ELF-1 (cell line): ENCODE measurements at places on chromosomes 1 and 21.
A peak's percentile ranks its signal among the peaks of the same experiment; 100 is the strongest.

- peak; percentile 2 for DNase-seq
These were observed 96.1 kb downstream of the SLC35F3 start for GRCh38 chr1:234000557-234001041.

DNA sequence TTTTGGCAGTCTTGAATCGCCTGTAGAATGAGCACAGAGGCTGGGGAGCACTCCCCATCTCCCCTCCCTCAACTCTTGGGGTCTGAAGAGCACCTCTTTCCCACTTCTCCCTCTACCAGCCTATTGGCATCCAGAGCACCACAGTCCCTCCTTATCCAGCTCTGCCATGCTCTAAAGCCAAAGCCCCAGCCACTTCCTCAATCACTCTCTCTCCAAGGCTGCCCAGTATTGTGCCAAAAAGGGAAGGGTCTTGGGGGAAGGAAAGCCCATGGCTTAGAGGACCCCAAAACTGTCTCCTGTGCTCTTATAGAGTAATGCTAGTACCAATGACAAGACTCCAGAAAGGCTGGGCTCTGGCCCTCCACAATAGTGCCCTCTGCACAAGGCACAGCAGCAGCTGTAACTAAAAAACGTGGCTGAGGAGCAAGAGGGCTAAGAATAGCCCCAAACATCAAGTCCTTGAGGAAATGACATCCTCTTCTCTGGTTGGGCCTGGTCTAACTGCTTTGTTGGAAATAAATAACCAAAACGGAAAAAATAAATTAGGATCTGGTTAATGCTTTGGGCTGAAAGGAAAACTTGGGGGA, 28.4 kb downstream of the SLC27A3 start:
- no peak for DNase-seq

DNA sequence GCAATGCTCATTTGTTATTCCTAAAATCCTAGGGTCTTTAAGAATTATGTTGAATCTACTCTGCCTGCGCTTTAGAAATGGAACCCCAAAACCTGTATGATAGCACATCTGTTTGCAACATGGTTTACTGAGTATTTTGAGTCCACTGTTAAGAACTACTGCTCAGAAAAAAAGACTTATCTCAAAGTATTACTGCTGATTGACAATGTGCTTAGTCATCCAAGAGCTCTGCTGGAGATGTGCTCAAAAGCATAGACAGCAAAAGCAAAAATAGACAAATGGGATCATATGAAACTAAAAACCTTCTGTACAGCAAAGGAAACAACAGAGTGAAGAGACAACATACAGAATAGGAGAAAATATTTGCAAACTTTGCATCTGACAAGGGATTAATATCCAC, 107.0 kb downstream of the CTH start:
- no peak for DNase-seq

GRCh38 chr1:59674595-59674994, 140.2 kb upstream of the HOOK1 start:
- DNase-seq: no peak

DNA sequence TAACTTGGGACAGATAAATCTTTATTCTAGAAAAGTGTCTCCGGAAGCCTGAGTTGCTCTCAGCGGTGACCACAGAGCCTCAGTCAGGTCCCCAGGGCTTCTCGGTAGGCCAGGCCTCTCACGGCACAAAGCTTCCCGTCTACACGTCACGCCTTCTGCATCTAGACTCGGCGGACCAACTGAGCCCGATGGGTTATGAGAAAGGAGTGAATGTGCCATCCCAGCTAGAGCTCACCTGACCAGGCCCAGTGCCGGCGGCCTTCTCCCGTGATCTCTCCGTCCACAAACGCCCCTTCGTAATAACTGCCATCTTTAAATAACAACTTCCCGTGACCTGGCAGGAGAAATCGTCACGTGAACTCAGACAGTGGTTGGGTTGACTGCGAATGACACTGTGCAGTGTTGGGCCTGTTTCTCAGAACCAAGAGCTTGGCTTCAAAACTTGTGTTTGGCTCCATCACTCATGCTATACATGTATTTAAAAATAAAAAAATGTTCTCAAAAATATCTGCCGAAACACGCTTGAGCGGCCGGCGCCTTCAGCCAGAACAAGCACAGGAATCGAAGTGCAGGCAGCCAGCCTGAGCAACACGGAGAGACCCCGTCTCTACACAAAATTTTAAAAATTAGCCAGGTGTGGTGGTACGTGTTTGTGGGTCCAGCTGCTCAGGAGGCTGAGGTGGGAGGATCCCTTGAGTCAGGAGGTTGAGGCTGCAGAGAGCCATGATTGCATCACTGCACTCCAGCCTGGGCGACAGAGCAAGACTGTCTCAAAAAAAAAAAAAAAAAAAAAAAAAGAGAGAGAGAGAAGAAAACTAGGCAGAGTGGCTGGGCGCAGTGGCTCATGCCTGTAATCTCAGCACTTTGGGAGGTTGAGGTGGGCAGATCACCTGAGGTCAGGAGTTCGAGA, 3.1 kb downstream of the MORN1 start:
- DNase-seq: no peak

- no peak for DNase-seq
These were observed 1528.0 kb downstream of the BRINP3 start for GRCh38 chr1:188949701-188950100.

GRCh38 chr1:167105271-167106118, 11.6 kb downstream of the STYXL2 start:
- no peak for DNase-seq

DNA sequence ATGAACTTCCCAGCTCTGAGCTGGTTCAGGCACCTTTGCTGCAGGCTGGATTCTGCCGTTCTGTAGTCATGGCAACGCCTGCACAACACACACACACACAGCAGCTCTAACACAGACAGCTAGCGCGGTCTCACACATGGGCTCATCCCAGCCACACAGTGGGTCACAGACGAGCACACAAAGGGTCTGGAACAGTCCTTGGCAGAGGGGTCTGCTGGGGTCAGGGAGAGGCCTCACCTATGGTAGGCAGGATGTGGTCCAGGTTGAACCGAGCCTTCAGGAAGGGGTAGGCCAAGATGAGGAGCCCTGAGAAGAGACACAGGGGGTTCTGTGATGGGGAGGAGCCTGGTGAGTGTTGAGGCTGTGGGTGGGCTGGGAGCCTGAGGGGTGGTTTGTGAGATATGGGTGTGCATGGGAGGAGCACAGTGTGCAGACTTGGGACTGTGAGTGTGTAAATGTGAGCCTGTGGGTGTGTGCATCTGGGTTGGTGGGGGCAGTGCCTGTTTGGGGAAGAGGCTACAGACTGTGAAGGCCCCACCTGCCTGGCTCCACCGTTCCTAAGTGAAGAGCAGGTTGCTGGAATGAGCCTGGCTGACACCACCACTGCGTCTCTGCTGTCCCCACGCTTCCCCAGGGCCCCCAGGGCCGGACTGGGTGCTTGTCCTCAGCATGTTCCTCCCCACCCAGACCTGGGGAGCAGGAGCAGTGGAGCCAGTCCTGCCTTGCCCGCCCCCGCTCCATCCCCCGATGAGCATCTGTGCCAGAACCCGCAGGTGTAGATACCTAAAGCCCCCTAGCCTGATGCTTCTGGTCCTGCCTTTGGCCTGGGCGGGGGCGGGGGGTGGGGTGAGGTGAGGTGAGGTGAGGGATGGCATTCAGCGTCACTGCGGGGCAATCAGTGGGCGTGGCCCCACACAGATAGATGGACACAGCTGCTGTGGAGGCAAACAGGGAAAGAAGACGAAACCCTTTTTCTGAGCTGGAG, 1.5 kb downstream of the KNCN start:
- DNase-seq: peak; percentile 72

GRCh38 chr1:145849356-145850160, 4.1 kb downstream of the NUDT17 start:
- DNase-seq: no peak

DNA sequence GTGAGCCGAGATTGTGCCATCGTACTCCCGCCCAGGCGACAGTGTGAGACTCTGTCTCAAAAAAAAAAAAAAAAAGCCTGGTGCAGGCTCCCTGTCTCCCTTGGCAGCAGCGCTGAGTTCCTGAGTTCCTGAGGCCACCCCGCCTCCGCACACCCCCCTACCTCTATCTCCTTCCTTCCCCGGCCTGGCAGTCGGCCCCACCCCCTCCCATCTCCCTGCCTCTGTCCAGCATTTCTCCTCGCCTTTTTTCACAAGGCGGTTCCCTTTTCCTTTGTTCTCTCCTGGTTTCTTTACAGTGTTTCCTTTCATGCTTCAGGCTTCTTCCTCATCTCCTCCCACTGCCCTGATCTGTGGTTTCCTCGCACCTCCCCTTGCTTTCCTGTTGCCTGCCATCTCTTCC, 2.7 kb downstream of the RORC start:
- DNase-seq: peak; percentile 88

DNA sequence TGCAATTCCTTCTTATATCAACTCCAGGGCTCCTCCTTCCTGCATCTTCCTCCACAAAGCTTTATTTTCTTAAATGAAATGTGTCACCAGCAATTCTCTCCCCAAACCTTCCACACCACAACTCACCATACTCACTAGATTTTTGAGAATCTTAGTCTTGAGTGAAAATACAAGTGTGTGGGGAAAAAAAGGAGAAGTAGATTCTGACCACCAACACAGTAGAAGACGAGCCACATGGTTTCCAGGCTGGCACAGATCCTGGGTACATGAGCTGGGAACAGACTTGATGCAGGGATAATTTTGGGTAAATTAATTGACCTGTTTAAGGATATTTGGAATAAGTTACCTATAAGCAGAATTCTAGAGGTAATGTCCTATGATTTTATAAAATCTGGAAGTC, 72.8 kb upstream of the KCNJ15 start:
- no peak for DNase-seq

- no peak for DNase-seq
These were observed 123.9 kb upstream of the DPYD start for GRCh38 chr1:98044766-98045165.

DNA sequence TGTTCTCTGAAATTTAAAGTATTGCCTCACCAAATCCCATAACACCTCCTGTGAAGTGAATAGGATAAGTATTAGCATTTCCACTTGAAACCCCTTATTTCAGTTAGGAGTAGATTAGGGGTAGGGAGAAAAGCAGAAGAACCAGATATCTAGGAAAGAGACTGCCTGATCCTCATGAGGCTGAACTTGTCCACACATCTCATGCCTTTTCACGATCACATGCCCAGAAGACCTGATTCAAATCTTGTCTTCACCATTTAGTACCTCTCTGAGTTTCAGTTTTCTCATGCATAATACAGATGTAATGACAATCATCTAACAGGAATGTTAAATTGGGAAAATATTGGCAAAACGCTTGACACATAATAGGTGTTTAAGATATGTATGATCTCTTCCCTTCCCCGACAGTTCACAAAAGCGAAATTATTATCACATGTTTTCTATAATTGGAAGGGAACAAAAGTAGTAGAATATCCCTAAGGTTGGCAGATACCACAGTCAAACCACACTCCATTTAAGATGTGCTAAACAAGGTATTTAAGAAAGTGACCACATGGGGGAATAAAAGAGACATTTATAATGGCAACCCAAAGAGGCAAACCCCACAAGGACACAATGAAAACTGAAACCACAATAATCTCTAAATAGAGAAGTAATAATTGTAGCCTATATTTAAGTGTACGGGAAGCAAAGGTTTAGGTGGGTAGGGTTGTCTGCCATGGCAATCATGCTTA, 25.2 kb downstream of the GFI1 start:
- no peak for DNase-seq

DNA sequence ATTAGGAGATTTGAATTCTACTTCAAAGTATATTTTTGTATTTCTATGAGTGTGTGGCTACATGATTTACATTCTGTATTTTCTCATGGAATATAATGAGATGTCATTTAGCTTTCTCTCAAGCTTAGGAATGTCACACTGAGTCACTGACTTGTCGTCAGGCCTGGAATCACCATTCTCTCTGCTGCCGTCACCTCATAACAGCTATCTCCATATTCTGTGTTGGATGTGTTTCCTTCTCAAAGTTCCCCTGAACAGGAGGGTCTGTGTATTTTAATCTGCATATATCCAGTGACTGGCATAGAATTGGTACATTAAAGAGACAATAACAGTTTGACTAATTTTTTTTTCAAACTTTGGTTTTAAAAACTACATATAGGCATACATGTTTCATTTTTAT, 35.9 kb downstream of the LYPLAL1 start:
- no peak for DNase-seq
